ENCODE measurements at places on chromosomes 5 and 9. TPM values are rescaled to one million over a fixed set of nuclear protein-coding genes. Genes with fewer than 3 reads are reported as not detected.

SLC38A9 gene
- 10.5 TPM for total RNA-seq

HSD17B3 gene
- not detected for total RNA-seq

ELAVL2 gene
- total RNA-seq, result not detected

KCNN2 gene
- not detected for total RNA-seq

ORM2 gene
- total RNA-seq, result not detected

SV2C gene
- not detected for total RNA-seq

MRRF gene
- total RNA-seq, result 16.7 TPM

FYB1 gene
- total RNA-seq, result not detected

TMEM174 gene
- total RNA-seq, result not detected

FAM120AOS gene
- total RNA-seq, result 33.0 TPM

CNOT8 gene
- 68.2 TPM for total RNA-seq

PPP2R2B gene
- not detected for total RNA-seq

Data from cardiac atrium fibroblast (primary cell).